ENCODE measurements at places on chromosomes 4 and X.
A peak's percentile ranks its signal among the peaks of the same experiment; 100 is the strongest.

DNA sequence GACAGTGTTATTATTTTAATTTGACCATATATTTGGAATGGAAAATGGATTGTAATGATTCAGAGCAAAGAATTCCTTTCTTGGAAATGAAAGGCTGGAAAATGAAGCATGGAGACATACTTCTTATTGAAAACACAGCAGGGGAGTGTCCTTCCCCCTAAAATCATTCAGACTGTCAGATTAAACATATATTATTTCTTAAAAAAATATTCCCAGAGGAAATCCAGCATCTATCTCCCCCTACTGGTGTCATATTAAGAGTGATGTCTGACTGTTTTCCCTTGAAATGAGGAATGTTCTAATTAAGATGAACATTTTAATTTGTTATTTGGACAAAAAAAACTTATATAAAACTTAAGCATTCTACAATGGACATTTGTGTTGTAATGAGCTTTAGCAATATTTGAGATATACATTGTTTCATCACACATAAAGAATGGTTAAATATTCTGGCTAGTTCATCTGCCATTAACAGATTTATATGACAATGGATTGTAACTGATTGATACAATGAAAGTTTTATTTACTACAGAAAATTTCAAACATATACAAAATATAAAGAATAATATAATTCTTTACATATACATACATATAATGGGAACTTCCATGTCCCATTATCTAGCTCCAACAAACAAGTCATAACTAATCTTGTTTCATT is 264.6 kb downstream of the SPRY1 start:
- peak; percentile 45 for DNase-seq

DNA sequence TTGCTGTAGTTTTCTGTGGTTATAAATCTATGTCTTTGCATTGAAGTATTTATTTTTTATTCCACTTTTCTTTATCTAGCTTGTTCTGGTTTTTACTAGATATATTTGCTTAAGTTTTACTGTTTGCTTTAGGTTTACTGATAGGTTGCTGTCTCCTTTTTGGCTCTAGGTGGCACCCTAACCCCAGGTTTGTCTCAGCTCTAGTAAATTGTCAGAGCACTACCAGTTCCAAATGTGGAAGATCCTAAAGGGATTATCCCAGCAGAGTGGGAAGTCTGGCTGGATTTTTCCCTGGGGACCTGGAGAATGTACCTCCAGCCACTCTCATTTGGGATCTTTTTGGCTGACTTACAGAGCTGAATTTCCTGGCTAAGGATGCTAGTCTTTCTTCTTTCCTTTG is 106.1 kb downstream of the PBDC1 start:
- peak; percentile 57 for DNase-seq

- no peak for DNase-seq
These were observed 86.2 kb downstream of the PPEF1 start for GRCh38 chrX:18793601-18794089.

DNA sequence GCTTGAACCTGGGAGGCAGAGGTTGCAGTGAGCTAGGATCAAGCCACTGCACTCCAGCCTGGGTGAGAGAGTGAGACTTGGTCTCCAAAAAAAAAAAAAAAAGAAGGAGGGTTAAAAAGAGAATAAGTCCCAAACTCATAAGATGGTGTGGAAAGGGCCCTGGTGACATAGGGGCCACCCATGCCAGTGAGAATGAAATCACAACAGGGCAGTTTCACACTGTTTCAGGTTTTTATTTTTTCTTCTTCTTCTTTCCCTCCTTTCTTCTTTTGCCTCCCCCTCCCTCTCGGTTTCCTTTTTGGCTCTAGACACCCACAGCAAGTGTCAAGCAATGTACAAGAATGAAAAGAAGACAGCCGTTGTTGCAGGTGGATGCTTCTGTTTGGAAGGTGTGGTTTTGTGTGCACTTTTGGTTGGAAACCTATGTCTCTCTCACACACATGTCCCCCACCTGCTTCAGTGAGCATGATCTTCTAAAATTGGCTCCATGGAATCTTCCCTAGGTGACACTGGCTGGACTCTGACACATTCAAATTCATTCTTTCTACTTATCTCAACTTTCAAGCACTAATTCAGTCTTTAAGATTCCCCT is 14.4 kb upstream of the TLR8 start:
- DNase-seq: no peak

GRCh38 chr4:53714236-53715140 is 123.2 kb upstream of the LNX1 start:
- DNase-seq: peak; percentile 84

DNA sequence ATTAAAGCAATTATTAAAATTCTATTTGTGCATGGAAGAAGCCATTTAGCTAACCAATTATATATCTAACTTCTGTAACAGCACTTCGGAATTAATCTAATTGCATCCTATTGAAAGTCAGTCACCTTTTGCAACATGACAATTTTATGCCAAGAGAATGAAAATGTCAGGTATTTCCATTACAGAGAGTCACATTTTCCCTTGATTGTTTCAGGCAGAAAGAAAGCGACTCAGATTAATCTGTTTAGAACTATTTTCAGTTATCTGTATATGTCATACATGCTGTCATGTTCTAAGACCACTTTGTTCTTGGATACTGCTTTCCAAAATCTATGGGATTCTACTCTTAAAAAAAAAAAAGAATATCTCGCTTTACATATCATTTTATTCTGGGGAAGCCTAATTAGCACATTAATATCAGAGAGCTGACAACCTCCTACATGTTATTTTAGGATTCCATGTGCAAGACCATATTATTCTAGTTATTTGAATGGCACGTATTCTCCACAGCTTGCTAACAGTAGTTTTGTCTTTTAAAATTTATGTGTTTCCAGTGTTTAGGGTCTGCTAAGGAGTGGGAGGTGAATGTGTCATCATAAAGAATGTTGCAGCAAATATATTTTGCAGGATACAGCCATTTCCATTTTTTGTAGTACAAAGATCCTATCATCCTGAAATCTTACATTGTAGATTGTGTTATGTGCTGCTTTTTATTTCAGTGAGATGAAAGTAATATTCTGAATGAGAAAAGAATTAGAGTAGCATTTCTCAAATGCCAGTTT is 31.7 kb downstream of the GALNT7 start:
- DNase-seq: no peak

DNA sequence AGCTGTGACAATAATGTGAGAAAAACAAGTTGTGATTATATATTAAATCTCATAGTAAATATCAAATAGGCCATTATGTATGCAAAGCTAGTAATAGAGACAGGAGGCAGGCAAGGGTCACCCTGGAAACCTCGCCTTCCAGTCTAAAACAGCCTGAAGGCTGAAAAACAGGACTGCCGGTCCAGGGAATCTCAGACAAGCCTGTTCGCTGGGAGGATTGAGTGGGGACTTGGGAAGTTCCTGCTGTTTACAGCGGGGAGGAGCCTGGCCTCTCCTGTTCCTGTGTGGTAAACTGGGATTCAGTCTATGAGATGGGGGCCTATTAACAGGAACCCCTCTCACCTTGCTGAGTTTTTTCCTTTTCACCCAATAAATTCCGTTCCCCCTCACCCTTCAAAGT is 2317.3 kb downstream of the PCDH7 start:
- no peak for DNase-seq

- peak; percentile 53 for DNase-seq
These were observed 24.1 kb downstream of the ZCCHC12 start for GRCh38 chrX:118847676-118848075.

GRCh38 chr4:24970191-24970590 is 57.3 kb upstream of the CCDC149 start:
- no peak for DNase-seq

GRCh38 chr4:153212736-153213135 is 8.5 kb downstream of the TRIM2 start:
- no peak for DNase-seq

GRCh38 chrX:17596061-17596460 is 141.2 kb upstream of the SCML1 start:
- peak; percentile 18 for DNase-seq

GRCh38 chr4:94305466-94306225 is 37.0 kb downstream of the HPGDS start:
- DNase-seq: no peak

DNA sequence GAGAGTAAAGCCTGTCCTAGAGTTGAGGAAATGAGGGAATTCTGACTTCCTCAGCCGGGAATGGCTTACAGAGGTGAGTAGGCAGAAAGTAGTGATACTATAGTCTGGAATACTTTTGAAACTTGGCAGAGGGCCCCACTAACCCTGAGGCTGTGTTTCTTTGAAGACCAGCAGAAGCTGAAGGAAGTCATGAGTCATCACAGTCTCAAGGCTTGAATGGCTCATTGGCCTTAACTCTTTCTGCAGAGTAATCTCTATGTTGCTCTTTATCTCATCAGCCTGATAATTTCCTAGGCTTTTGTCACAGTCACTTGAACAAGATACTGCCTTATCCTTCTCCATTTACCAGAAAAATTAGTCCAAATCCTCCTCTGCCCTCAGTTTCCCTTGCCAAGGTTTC is 80.8 kb downstream of the ANKRD50 start:
- DNase-seq: peak; percentile 97

DNA sequence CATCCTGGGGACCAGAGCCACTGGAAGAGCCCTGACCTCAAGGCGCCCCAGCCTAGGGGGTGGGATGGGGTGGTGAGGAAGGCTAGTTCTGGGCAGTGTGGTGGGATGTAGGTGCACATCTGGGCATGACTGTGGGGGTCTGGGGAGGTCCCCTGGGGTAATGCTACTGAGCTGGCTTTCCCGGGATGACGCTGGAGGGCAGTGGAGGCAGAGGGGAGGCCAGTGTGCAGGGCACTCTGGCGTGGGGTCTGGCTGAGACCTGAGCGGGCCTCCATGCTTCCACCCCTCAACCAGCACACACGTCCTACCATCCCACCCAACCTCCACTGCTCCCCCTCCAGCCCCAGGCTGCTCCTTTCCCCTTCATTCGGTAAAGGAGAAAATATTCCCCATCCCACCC is 4.8 kb upstream of the SH3BP2 start:
- no peak for DNase-seq

DNA sequence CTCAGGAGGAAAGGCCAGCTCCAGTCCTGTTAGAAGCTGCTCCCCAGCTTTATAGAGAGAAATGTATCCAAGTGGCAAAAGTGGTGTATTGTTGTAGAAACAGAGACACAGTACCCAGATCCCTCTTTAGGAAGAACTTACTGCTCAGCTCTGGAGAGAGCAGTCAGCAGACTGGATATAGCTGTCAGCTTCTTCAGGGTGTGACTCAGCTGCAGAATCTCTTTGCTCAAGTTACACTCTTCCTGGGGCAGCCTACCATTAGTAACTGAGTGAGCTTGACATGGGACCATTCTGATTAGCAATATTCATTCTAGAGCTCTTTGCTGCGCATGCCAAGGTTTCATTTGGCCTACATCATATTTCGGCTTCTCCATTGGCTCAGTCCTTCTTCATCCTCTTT is 40.5 kb downstream of the ATP1B4 start:
- peak; percentile 5 for DNase-seq

- peak; percentile 41 for DNase-seq
These were observed 88.1 kb upstream of the MAB21L2 start for GRCh38 chr4:150493851-150494250.

- peak; percentile 90 for DNase-seq
These were observed 168.7 kb downstream of the SCFD2 start for GRCh38 chr4:53196882-53197771.

DNA sequence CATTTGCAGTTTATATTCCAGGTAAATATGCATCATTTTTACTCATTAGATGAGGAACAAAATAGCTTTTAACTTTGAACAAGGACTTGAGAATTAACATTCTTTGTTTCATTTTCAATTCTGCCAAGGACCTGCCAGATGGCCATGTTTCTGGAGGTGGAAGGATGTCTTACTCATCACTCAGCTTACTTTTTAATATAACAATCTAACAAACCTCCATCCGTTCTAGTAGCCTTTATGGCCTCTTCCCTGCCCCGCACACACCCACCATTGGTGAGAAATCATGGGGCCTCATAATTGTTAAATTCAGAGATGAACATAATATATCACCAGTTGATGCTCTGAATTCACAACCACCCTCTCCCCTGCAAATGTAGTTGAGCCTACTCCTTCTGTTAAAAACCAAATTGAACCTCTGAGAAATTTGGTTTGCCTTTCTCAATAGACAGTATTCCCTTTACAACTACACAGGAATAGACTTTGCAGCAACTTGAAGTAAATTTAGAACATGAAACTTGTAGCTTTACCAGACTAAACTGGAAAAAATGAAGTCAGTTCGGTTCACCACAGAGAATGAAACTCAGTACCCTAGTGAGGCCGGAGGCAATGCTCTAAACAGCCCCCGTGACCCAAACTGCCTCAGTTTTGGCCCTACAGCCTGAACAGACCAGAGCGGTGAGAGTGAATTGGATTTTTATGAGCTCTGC is 50.1 kb upstream of the ACSL4 start:
- peak; percentile 20 for DNase-seq

DNA sequence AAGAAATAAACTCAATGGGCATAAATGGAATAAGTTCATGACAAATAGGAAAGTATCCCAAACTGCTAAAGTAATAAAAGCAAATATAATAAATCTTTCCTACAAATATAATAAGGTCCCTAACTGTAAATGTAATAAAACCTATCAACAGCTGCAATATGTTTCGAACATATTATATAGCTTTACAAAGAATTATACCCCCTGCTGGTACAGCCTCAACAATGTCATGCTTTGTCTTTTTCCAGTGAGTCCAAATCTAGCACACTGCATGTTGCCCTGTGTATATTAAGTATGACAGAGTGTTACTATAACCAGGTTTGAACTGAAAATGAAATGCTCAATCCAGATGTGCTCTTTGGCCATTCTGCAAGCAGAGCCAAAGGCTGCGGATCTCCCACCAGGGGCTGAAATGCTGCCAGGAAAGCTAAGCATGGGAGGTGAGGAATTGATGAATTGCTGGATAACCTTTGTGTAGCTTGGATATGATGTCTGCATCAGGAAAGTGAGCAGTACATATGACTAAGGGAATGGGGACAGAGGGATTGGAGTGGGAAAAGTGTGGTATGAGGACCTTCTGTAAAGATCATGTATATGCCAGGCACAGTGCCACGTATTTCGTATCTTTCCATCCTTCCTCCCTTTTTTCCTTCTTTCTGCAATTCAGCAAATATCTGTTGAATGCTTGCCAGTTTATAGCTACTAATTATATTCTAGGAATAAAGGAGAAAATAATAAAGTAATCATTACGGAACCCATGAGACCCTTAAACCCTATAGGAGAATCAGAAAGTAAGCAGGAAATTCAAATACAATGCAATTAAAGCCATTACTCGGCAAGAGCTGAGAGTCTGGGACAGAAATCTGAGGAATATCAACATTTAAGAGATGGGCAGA is 954.6 kb upstream of the LCORL start:
- DNase-seq: no peak

DNA sequence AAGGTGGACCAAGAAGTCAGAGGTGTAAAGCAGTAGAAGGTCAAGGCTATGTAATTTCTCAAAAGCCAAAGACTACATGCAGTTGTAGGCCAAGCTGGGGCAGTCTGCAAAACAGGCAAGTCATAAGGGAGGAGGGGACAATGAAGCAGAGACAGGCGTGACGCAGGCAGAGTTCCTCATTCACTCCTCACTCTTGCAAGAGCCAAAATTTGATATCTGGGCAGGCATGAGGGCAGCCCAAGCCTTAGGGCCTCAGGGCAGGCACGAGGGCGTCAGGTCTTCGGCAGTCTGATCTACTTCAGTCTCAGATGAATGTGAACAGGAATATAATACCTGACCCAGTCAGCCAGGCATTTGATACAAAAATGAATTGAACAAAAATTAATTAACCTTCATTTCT is 86.4 kb upstream of the AGA start:
- DNase-seq: no peak

GRCh38 chr4:1111259-1111809 is 2.0 kb downstream of the RNF212 start:
- no peak for DNase-seq

- peak; percentile 40 for DNase-seq
These were observed 33.8 kb downstream of the LONRF3 start for GRCh38 chrX:119008110-119008744.

GRCh38 chr4:139902321-139903320 is 237.0 kb downstream of the MGST2 start:
- DNase-seq: peak; percentile 33

Data from fibroblast of mammary gland (primary cell).